Stimulated activated CD4-positive, alpha-beta T cell treated with anti-CD3 and anti-CD28 coated beads, Interleukin-1b, Interleukin-23, amount 100 ng/mL, for 1 hour (primary cell): ENCODE measurements at places on chromosomes 4 and X.

DNA sequence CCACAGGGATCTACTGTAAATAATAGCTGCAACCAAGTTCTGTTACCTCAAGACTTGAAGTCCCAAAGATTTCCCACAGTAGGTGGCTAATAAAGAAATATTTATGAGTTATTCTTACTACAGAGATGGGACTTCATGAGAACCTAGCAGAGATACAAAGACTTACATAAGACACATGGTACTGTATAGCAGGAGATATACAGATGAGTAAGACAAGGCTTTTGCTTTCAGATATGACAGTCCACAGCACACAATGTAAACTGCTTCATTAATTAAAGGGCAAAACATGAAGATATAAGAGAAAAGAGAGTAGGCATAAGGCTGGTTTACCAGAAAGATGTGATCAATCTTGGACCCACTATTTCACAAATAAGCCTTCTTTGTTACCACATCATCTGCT lies 6.6 kb downstream of the ANKRD17 start:
- DNase-seq, result no peak

- no peak for DNase-seq
Measured at GRCh38 chrX:103878466-103879122, 46.5 kb upstream of the RAB9B start.

- no peak for DNase-seq
Measured at GRCh38 chr4:52358366-52358765, 300.7 kb downstream of the USP46 start.

GRCh38 chrX:102712981-102713625 lies 855 bp downstream of the GPRASP2 start:
- DNase-seq, result no peak

DNA sequence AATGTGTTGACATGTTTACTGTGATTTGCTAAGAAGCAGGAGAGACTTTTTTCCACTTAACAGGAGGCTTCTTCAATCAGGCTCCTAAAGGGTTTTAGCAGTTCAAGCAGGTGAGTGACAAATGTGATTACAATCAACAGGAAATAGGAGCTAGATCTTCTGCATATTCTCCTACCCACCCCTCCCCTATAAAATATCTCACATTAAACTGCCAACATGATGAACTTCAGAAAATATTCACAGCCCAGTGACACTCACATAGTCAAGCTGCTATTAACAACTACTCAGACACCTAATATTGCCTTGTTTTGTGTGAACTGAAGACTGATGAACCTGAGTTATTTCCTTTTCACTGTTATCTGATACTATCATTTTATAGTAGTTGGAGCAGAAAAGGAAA lies 55.9 kb upstream of the ANTXR2 start:
- DNase-seq, result no peak

DNA sequence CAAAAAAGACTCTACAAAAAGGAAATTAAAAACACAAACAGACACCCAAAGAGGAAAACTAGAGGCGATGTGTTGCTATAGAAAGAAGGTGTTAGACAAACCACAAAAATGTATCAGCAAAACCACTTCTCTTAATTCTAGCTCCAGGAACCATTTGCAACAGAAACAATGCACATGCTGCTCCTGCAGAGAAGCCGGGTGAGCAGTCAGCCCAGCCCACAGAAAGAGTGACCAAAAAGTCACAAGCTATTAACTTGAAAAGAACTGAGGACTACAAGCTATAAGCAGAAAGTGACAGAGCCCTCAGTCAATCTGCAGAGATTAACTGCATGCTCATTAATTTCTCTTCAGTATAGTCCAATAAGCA lies 96.2 kb upstream of the KLHL13 start:
- no peak for DNase-seq

DNA sequence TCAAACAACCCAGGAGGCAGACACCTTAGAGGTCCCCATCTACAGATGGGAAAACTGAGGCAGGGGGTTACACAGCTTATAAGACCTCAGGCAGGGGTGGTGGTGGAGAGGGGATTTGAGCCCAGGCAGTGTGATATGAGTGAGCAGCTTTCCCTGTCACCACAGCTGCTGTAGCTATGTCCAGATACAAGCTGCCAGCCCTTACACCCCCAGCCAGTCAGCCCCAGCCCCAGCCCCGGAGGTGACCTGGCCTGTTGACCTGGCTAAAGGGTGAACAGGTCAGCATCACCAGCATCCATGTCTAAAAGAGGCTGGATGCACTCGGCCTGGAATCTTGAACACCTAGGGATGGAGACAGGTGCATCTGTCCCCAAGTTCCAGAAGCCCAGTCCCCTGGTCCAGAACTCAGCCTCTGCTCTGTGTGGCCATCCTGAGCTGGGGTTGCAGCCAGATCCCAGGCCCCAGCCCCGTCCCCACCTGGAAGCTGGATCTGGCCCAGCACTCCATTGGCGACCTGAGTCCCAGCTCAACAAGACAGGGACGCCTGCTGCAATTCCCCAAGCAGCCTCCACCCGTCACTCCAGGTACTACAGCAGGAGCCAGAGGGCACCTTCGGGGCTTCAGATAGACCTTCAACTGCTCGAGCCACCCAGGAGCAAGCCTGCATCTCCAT lies 89.5 kb downstream of the JAKMIP1 start:
- DNase-seq, result no peak

DNA sequence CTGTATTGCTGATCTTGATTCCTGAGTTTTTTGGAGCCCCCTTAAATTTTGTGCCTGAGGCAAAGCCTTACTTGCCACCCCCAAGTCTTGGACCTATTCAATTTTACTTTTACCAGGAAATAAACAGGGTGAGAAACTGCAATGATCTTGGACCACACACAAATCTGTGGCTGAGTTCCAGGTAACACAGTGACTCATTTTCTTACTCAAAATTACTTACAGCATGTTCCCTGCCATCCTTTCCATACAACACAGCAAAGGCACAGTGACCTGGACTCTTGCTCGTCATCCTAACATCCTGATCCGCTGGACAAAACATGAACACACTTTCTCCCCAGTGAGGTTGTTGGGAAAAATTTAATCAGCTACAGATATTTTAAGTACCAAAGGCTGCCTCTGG lies 60.7 kb upstream of the S100G start:
- DNase-seq, result no peak

GRCh38 chrX:153727123-153727931 lies 2.7 kb downstream of the ABCD1 start:
- DNase-seq, result no peak

DNA sequence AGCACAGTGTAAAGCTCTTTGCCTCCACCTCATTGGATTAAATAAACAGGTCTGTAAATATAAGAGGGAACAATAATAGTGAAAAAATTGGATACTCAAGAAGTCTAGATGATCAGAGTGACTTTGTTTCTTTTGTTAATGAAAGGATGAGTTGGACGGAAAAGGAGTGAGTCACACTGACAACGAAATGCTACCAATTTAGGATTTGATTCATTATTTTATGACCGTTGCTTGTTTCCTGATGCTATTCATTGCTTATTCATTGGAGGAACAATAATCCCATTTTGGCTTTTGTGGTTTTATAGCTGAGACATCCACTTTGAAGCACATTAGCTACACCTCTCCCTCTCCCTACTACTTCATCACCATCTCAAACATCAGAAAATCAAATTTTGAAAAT lies 74.4 kb upstream of the DYNLT3 start:
- DNase-seq, result no peak

GRCh38 chr4:140131675-140132229 lies 22.2 kb downstream of the MAML3 start:
- DNase-seq, result no peak

GRCh38 chrX:85327060-85327333 lies 52.5 kb downstream of the POF1B start:
- no peak for DNase-seq

GRCh38 chrX:112012360-112012759 lies 70.2 kb downstream of the TRPC5 start:
- no peak for DNase-seq

DNA sequence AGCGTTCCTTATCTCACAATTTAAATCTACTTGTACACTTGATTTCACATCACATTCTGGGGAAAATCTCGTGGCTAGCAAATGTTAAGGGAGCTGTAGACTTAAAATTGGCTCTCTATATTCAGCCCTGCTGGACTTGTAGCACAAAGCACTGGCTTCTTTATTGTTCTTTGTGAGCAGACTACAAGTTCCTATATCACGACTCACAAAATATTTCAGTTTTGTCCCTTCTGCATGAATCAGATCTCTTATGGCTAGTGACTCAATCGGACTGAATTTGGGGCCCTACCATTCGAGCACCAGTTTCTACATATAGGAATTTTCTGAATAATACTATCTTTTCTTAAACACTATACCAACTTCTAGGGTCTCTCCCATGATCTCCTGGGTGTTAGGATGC lies 390.1 kb downstream of the ADAM29 start:
- DNase-seq, result no peak

DNA sequence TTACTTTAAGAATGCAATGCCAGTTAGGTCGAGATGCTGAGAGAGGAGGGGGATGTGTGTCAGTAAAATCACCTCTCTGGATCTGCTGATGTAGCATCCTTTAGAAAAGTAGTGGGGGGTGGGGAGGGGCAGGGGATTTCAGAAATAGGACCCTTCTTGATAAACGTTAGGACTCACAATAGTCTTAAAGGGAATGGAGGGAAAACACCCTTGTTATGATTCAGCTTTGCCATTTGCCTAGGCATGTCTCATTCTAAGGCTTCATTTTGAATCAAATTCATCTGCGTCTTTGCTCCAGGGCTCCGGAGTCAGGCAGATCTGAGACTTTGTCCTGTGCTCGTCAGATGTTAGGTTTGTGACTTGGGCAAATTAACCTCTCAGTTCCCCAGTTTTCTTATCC lies 879 bp downstream of the SH2D1A start:
- no peak for DNase-seq

DNA sequence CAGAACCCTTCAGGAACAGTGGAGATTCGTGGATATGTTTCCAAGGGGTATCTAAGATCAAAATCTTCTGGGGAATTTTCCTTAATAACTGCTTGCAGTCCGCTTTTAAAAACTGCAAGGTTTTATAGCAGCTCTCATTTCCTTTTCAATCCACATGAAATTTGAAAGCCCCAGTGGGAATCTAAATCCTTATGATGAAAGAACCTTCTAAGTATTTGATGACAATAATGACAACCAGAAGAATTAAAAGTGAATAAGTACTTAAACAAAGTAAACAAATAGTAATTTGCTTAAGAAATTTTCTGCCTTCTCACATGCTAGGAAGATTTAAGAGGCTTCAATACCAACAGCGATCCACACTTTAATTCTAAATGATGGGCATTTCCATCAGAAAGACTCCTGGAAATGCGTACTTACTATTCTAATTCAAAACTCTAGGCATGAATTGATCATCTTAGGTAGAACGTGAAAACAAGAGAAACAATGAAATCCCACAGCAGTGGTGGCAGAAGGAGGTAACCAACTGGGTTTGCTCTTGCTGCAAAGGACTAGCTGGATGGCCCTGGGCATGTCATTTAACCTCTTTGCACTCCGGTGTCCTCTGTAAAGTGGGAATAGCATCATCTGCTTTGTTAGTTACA lies 37.6 kb upstream of the S100G start:
- DNase-seq, result no peak
